PC-3 (cell line): ENCODE measurements at places on chromosomes 4 and X. TPM values are rescaled to one million over a fixed set of nuclear protein-coding genes. Genes with fewer than 3 reads are reported as not detected.
A peak's percentile ranks its signal among the peaks of the same experiment; 100 is the strongest.

The UCHL1 gene
- total RNA-seq = 0.63 and 1.8 TPM in 2 replicates

- DNase-seq = no peak
Measured at GRCh38 chr4:169102026-169102425, 92.0 kb upstream of the CBR4 start.

DNA sequence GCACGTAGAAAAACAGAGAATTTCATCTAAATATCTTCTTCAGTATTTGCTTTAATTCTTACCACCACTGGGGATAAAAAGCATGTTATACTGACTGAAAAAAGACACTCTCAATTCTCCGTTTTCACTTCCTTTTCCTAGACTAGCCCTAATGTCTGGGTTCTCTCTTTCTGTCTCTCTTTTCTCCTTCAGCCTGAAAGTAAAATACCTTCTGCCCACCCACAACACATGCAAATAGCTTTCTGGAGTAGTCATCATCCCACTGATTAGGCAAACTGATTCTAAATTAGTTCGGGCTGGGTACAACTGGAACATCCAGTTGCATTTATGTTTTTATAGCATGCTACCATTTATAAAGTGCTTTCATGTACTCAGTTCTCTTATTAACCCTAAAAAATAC is 142.4 kb upstream of the ANKRD50 start:
- no peak for DNase-seq

The RELL1 gene
- 14.6 and 19.5 TPM in 2 replicates for total RNA-seq

- peak; percentile 14 for DNase-seq
Measured at GRCh38 chrX:108053218-108053617, 8.4 kb downstream of the VSIG1 start.
